ENCODE measurements at places on chromosomes 3 and 15. TPM values are rescaled to one million over a fixed set of nuclear protein-coding genes. Genes with fewer than 3 reads are reported as not detected.

ACAD9 gene
- polyA plus RNA-seq = 36.6 TPM

LINGO1 gene
- polyA plus RNA-seq = 0.06 TPM

LCTL gene
- 0.38 TPM for polyA plus RNA-seq

GOLGA6D gene
- not detected for polyA plus RNA-seq

WWTR1 gene
- polyA plus RNA-seq = 93.4 TPM

ANKRD63 gene
- polyA plus RNA-seq = not detected

B3GNT5 gene
- polyA plus RNA-seq = 66.6 TPM

INSYN1 gene
- 0.47 TPM for polyA plus RNA-seq

PLA2G4E gene
- 1.1 TPM for polyA plus RNA-seq

FSTL1 gene
- polyA plus RNA-seq = 59.0 TPM

CHRNA7 gene
- polyA plus RNA-seq = 0.93 TPM

CNTN3 gene
- polyA plus RNA-seq = 0.06 TPM

FBXW12 gene
- not detected for polyA plus RNA-seq

IRAK2 gene
- polyA plus RNA-seq = 6.2 TPM

FBN1 gene
- polyA plus RNA-seq = 4.8 TPM

HHLA2 gene
- not detected for polyA plus RNA-seq

DAZL gene
- polyA plus RNA-seq = not detected

STRC gene
- 0.12 TPM for polyA plus RNA-seq

RTP1 gene
- polyA plus RNA-seq = not detected

ACTRT3 gene
- 2.9 TPM for polyA plus RNA-seq

PLSCR5 gene
- not detected for polyA plus RNA-seq

CCDC39 gene
- polyA plus RNA-seq = not detected

TMEM108 gene
- polyA plus RNA-seq = 0.09 TPM

HCN4 gene
- polyA plus RNA-seq = not detected

ARGFX gene
- polyA plus RNA-seq = not detected

CMSS1 gene
- 37.2 TPM for polyA plus RNA-seq

PRICKLE2 gene
- polyA plus RNA-seq = 7.8 TPM

TJP1 gene
- 39.4 TPM for polyA plus RNA-seq

USP50 gene
- polyA plus RNA-seq = not detected

SNRK gene
- polyA plus RNA-seq = 15.7 TPM

FRMD4B gene
- polyA plus RNA-seq = 48.0 TPM

CDC25A gene
- polyA plus RNA-seq = 5.5 TPM

Measured in keratinocyte (primary cell).